ENCODE measurements at places on chromosomes 4 and X.
A peak's percentile ranks its signal among the peaks of the same experiment; 100 is the strongest.

- no peak for DNase-seq
These were observed 108.9 kb upstream of the NHS start for GRCh38 chrX:17266136-17266535.

DNA sequence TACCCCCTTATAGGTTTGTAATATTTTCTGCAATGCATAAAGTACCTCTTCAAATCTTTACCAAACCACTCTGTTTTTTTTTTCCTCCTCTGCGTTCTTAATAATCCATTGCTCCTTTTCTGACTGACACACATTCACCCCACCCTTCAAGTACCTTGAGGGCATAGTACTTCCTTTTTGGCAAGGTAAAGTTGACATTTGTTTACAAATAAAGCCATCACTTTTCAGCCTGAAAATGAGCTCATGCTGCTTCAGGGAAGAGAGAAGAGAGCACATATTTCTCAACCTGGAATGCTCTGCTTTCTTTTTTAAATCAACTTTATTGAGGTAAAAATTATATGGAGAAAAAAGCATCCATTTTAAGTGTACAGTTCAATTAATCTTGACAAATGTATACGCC is 113.9 kb downstream of the AGTR2 start:
- DNase-seq, result no peak

DNA sequence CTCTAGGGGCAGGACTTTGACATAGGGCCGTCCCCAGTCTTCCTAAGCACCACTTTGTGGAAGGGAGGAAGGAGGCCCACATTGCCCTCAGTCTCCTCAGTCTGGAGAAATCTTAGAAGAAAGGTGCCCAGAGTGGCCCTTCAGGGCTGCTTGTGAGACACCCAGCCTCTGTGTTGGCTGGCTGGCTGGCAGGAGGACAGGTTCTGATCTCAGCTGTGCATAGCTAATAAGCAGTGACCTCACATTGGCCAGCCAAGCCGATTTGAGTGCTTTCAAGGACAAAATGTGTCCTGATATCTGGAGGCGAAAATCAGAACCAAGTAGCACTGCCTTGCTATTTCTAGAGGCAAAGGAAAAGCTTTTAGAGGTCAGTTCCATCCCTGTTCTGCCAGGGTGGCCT is 211.5 kb downstream of the BCOR start:
- no peak for DNase-seq

DNA sequence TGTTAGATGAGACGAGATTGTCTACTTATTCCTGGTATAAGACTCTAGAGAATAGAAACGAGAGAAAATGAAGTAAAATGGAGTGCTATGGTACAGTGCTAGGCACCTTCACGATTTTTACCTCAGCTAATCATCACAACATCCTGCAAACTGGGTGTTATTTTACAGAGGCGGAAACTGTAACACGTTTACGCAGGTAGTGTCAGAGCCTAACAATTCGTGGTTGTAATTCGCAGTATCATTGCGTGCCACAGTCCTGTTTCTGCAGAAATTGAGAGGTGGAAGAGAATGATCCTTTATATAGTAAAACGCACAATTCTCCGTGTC is 383 bp upstream of the TBC1D19 start:
- no peak for DNase-seq

- DNase-seq, result no peak
These were observed 481.7 kb upstream of the AGA start for GRCh38 chr4:177923888-177924287.

- DNase-seq, result no peak
These were observed 298.1 kb downstream of the PDGFC start for GRCh38 chr4:156673483-156673882.

- no peak for DNase-seq
These were observed 2.5 kb downstream of the CXorf38 start for GRCh38 chrX:40644821-40645358.

- DNase-seq, result no peak
These were observed 126.2 kb downstream of the MAPK10 start for GRCh38 chr4:86233681-86234080.

GRCh38 chr4:83212041-83212851 is 72.4 kb downstream of the COQ2 start:
- no peak for DNase-seq

DNA sequence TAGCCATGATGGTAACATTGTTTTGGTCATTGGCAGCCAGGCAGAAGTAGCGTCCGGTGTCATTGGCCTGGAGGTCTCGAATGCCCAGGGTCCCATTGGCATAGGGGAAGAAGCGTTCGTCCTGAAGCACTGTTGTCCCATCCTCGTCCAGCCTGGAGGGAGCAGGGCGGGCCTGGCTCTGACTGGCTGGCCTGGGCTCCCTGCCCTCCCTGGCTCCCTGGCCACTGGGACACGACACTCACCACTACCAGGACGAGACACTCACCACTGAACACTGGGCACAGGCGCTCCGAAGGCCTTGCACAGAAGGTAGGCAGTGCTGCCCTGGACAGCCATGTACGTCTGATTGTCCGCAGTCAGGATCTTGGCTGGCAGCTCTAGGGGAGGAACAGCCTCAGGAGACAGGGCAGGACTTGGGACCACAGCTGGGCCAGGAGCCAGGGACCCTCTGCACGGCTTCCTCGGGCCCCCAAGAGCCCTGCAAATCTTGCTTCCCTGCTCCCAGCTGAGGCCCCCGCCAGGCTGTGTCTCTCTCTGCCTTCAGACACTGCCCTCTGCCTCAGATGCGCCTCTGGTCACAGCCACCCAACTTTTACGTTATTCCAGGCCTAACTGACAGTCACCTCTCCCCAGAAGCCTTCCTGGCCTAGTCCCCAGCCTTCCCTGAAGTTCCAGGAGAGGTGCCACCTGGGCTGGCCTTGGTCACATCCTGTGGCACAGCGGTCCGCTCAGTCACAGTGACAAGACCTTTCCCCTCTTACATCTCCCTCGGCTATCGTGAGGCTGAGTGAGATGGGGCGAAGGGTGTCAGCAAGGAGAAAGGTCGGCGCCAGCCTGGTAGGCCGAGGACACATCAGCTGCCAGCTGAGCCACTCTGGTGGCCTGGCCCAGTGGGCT is 17.1 kb downstream of the L1CAM start:
- no peak for DNase-seq

DNA sequence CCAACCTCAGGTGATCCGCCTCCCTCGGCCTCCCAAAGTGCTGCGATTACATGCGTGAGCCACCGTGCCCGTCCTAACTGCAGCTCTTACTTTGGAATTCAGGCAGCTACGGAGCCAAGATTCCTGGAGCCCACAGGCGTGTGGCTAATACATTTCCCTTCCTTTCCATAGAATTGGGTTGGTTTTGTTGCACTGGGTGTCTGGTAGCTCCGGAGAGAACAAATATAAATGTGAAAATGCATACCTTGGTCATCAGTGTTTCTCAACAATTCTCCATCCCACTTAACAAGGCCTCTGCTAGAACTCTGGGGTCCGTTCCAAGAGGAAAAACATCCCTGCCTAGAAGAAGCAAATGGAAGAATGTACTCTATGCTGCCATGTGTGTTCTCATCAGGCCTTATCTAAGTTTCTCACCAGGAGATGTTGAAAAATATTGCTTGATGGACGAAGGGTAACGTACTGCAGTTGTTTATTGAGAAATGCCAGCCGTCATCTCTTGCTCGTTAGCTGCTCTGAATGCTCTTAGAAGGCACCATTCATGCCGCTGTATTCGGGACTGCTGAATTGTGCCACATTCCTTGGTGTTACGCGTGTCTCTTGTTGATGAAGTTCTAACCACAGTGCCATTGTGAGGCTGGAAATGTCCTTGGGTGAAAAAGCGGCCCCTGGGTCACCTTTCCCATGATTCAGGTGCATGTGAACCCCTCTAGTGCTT is 50.5 kb upstream of the CD99 start:
- no peak for DNase-seq

DNA sequence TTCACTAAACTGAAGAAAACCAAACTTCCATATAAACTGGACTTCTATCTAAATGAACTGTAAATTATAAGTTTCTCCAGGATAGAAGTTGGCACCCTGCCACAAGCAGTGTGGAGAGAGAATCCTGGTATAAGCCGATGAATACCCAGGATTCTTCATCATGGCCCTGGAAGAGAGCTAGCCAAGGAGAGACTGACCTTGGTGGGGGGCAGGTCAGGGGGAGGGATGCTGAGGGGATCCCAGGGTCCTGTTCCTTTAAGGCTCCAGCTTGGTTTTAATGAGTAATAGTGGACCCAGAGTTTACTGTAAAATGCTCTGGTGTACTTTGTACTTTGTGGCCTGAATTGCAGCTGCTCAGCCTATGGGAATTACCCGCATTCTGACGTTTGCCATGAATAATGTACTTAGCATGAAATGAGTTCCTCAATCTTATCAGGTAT is 16.9 kb downstream of the RASSF6 start:
- no peak for DNase-seq

DNA sequence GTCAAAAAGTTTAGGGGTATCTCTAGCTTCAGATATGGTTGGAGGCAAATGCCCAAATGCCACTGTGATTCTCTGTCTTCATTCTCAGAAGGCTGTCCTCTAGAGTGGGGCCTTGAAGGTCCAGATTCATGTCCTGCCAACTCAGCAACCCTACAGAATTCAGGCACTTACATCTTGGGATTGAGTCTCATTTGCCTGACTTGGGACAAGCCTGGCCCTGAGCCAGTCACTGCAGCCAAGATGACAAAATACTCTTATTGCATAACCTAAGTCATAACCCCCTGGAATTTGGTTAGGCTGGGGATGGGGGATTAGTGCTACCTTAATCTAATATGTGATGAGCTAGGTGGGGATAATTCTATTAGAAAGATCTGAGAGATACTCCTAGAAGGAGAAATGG is 100.5 kb downstream of the AREG start:
- DNase-seq, result no peak

DNA sequence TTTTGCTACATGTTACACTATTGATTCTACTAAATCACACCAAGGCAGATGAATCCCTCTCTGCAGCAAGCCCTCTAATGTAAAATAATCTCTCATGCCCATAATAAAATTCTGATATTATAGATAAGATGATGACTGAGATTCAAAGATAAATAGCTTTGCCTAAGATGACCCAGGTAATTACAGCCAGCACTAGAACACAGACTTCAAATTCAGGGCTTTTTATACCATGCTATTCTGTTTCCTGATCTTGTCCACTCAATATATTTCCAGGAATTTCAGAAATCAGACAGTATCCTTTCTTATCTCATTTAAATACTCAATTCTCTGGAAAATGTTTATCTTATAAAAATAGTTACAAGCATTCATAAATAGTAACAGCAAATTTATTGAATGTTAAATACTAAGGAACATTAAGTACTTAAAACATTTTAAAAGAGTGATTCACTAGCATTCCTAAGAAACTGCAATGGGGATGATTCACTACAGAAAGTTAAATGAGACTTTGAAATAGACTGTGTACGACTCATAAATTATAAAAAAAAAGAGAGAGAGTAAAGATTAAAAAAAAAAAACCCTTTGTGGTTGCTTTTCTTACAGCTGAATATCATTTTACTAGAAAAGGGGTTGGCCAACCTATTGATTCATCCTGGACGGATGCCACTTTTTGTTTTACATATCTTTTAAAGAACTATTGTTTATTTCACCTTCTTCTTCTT is 45.8 kb upstream of the IL21 start:
- DNase-seq, result no peak

GRCh38 chr4:159287767-159288166 is 184.9 kb downstream of the RAPGEF2 start:
- DNase-seq, result no peak

- no peak for DNase-seq
These were observed 30.7 kb upstream of the RPS6KA6 start for GRCh38 chrX:84218726-84219125.

DNA sequence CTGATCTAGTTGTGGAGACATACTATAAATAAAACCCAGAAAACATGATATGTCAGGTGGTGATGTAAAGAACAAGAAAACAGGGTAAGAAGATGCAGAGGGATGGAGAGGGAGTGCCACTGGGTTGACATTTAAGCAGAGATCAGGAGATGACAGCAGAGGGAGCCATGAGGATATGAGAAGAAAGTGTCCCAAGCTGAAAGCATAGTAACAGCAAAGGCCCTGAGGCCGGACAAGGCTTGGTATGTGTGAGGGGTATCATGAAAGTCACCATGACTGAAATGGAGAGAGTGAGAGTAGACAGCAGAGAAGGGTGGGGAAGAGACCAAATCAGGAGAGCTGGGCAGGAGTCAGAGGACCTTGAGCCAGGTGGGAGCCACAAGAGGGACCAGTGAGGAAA is 3.4 kb downstream of the GPKOW start:
- DNase-seq, result no peak

GRCh38 chr4:5543681-5544080 is 164.7 kb downstream of the EVC2 start:
- DNase-seq, result no peak

GRCh38 chr4:33482773-33483172 is 2761.5 kb downstream of the ARAP2 start:
- no peak for DNase-seq

DNA sequence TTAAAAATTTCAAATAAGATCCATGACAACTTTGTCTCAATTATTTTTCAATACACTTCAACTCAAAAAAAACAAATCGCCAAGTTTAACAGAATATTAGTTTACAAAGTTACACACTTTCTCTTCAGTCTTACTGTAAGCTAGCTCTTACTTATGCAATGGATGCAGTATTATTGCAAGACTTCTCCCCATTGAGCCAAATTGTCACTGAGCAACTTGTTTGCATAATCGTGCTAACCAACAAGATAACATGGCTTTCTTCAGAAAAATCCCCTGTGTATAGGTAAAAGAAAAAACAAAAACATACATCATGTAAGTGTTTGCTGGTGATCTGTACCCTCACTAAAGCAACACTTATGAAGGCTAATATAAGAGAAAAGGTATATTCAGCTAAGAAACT is 18.9 kb downstream of the DNAJB14 start:
- DNase-seq, result no peak

- DNase-seq, result no peak
These were observed 39.8 kb upstream of the LGI2 start for GRCh38 chr4:25070545-25070944.

- DNase-seq, result no peak
These were observed 18.4 kb upstream of the OGT start for GRCh38 chrX:71514367-71515037.

DNA sequence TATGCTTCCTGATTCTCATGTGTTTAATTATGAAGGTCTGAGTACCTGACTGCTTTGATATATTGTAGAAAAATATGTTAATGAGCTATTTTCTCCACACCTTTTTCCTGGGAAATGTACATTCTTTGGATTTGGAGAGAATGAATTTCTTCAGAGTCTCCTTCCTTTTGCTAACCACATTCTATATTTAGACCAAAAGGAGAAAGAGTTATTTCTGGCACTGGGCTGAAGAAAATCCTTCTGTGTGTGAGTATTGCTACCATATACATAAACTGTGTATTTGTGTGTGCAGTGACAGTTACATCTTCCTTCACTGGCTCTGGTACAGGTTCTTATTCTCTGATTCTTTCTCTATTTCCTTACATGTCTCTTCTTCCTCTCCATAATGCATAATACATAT is 44.5 kb upstream of the PGRMC2 start:
- no peak for DNase-seq

- DNase-seq, result peak; percentile 14
These were observed 64.1 kb upstream of the TENM3 start for GRCh38 chr4:182179105-182179504.

GRCh38 chr4:73193155-73193554 is 65.4 kb downstream of the ANKRD17 start:
- DNase-seq, result no peak

Data from NCI-H460 (cell line).